ENCODE measurements at places on chromosomes 6 and 20.
A peak's percentile ranks its signal among the peaks of the same experiment; 100 is the strongest.

- DNase-seq, result no peak
Measured at GRCh38 chr6:72724545-72724944, 102.7 kb downstream of the KCNQ5 start.

GRCh38 chr20:23149623-23150279 lies 63.6 kb upstream of the CD93 start:
- no peak for DNase-seq

DNA sequence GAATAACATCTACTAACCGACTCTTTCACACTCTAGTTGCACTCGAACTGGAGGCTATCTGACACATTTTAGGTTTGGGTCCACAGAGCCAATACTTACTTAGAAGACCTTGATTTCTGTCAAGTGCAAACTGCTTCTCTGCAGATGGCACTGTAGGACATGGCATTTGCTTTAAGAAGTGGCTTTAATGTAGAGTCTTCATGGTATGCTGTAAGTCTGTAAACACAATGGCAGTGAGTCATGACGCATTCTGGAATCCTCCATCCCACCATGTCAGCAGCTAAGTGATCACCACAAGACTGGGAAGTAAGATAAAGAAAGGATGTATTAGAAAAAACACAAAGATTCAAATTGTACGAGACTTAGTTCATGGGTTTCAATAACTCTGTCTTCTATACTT lies 377.0 kb upstream of the NOX3 start:
- no peak for DNase-seq

DNA sequence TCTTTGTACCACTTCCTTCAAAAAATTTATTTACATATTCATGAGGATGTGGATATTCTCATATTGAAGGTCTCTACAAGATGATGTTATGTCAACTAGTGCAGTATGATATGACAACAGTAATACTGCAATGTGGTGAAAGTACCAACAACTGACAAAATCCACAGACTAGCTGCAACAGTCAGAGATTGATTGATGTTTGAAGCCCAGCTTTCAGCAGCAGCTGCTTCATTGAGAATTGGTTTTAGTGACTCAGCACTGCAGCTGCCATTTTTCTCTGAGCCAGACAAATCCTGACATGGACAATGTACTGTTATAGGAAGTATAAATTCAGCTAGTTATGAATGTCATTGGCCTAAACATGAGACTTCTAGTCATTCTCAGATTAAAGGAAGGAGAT lies 53.8 kb downstream of the PKIB start:
- no peak for DNase-seq

DNA sequence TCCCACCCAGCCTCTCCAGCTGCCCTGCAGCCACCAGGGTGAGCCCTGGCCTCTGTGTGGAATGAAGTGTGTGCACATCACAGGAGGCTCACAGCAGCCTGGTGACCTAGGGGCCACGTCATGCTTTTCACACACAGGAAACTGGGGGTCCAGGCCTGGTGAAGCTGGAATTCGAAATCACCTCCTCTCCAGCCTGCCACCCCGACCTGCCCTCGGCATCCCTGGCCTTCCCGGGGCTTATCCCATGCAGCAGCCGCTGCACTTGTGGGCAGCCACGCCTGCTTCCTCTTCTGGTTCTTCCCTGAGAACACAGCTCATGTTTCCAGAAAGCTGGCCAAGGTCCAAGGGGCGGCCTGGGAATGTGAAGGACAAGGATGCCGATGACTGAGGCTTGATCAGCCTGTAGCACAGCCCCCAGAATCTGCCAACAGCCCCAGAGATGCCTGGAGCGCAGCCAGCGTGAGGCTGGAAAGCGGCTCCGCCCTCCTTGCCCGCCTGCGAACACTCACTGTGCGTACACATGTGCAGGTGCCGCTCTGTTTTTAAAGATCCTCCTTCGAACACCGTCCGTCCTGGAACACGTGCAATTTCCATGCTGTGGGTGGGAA lies 4.2 kb upstream of the NTSR1 start:
- DNase-seq, result peak; percentile 52

GRCh38 chr6:136987526-136987925 lies 57.2 kb downstream of the IL20RA start:
- DNase-seq, result no peak

- no peak for DNase-seq
Measured at GRCh38 chr6:139987091-139987490, 612.6 kb upstream of the CITED2 start.

DNA sequence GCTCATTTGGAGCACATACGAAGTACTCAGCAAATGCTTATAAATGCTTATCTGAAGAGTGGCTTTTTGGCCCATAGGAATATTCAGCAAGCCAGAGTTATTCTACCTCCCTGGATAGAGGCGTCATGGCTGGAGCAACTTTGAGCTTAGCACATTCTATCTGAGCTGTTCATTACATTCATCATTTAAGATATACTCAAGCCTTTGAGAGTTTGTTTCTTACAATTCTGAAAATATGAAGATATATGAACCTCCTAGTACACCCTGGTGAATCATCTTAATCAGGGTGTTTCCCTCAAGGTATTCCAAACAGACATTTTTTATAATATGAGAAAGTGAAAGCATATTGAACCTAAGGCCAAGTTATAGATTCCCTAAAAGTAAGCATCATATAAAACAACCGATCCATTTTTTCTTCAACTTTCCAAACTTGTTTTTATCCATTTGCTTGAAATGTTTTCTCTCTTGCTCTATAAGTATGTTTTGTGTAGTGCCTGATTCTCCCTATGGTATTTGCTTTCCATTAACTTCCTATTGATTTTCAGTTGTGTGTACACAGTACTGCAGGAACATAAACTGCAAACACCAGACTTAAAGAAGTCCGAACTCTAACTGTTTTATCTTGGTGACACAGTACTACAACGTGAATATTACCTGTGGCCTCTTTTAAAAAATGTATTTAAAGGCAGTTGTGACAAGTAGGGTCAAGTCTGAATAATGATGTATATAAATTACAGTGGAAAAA lies 139.7 kb upstream of the PTPRK start:
- no peak for DNase-seq

DNA sequence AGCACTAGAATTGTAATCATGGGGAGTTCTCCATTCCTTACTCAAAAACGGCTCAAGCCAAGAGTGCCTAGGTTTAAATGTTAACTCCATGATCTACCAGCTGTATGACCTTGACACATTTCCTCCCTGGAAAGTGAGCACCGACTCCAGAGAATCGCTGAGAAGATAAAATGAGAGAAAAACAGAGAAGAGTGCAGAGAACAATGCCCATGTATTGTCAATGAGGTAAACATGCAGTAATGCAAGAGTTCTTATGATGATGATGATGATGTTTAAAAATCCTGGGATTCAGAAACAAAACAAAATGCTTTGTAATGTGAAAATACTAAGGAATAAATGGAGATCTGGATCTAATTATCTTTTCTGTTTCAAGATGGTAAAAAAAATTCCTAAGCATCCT lies 64.8 kb upstream of the BEND6 start:
- DNase-seq, result no peak

GRCh38 chr6:1832358-1832757 lies 222.6 kb downstream of the FOXC1 start:
- no peak for DNase-seq

DNA sequence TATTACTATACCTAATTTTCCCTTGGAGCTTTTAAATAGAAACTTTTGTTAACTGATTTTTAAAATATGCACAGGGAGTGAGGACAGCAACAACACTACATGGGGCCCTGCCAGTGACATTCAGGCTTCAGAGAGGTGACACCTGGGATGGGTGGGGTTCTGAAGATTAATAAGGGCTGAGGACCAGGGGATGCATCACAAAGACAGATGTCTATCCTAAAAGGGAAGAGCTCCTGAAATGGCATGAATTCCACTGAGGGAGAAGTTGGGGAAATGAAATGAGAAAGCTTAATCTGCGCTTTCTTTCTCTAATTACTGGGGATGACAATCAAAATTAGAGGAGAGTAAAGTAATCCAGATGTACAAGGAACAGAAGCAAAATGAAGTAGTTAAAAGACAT lies 162.8 kb downstream of the BTBD9 start:
- DNase-seq, result no peak

All from dorsolateral prefrontal cortex (tissue), 122 donors.